ENCODE measurements at places on chromosomes 2 and 18.

GRCh38 chr2:54226260-54226659 is 29.8 kb downstream of the TSPYL6 start:
- DNase-seq: no peak

DNA sequence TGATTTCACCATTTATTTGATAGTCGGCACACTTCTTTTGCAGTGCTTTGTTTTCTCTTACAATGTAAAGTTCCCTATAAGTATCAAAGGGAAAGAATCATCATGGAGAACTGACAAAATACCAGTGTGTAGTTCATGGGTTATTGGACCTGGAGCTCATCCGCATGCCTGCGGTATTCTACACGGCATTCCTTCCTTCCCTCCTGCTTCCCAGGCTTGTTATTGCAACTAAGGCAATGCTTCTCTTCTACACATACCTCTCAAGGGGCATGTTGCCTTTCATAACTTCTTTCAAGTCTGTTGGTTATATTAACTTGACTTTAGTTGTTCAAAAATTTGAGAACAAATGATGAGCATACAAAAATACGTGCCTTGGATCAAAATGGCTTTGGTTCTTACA is 24.3 kb upstream of the FAP start:
- DNase-seq: no peak

GRCh38 chr2:13056259-13056843 is 339.6 kb downstream of the TRIB2 start:
- DNase-seq: no peak

- no peak for DNase-seq
Measured at GRCh38 chr2:69619725-69620124, 23.8 kb downstream of the AAK1 start.

DNA sequence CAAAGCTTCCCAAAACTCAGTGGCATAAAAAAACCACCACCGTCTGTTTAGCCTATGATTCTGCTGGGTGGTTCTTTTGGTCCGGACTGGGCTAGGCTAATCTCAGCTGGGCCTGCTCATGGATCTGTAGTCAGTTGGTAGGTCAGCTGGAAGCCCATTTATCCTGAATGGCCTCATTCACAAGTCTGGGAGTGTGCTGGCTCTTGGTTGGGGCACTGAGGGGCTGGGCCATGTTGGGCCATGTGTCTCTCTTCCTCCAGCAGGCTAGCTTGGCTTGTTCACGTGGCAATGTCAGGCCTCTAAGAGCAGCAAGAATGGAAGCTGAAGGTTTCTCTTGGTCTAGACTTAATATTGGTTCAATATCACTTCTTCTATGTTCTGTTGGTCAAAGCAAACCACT is 95.7 kb upstream of the HS6ST1 start:
- DNase-seq: no peak

DNA sequence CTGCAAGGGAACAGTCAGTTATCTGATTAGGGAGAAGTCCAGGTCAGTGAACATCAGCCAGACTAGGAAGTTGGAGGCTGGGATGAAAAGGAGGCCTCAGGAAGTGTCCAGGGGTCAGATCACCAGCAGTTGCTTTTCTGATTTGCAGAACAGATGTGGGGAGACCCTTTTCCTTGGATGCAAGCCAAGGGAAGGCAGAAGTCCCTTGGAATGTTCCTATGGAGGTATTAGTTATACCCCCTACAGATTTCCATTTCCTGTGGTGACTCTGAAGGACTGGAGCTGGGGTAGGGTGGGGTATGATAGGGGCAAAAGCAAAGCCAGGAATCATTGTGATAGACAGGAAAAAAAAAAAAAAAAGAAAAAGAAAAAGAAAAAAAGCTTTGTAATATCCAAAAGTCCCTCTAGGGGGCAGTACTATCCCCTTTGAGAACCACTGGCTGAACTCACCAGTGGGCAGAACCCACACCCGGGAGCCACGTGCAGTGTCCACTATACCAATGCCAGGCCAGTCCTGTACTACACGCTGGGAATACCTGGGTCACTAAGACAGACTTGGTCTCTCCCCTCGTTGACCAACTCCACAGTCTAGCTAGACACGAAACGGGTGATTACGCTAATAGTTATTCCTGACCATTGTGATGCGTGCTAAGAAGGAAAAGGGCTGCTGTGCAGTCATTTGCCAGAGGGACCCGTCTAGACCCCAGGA is 7.4 kb downstream of the DYSF start:
- DNase-seq: no peak

- no peak for DNase-seq
Measured at GRCh38 chr18:35750929-35751328, 169.4 kb downstream of the GALNT1 start.

- no peak for DNase-seq
Measured at GRCh38 chr18:8988260-8988871, 114.1 kb upstream of the NDUFV2 start.

- no peak for DNase-seq
Measured at GRCh38 chr2:235944591-235944990, 223.6 kb downstream of the GBX2 start.

DNA sequence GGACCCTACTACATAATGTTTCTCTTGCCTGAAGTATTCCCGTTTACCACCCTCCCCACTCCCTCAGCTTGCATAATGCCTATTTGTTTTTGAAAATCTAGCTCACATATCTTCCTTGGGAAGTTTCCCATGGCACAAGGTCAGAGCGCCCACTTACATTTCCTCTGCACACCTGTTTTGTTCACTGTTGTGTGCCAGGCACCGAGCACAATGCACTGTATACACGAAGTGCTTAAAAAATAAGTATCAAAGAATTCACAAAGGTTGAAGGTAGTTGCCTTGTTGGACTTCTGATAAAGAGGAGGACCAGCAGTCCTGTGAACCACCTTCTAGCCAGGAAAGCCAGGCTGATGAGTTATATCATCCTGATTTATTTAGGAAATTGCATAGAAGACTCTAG is 16.8 kb upstream of the RHOB start:
- DNase-seq: no peak

DNA sequence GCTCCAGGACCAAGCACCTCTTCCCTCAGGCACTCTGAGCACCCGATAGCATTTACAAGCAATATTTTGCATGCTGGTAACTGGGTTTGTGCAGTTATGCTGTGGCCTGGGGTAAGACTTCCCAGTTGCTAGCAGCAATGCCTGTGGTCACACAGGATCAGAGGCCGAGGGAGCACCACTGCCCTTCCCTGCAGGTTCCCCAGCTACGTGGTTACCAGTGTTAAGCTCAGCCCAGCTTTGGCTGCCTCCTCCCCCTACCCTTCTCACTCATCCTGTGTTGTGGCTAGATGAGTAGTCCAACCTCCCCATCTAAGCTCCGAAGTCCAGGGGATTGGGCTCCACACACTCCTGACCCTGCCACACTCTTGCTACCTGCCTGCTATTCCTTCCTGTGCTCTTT is 141.1 kb downstream of the CELF4 start:
- DNase-seq: no peak

GRCh38 chr2:134593519-134593918 is 125.3 kb downstream of the TMEM163 start:
- no peak for DNase-seq

GRCh38 chr2:8656160-8656641 is 25.7 kb upstream of the ID2 start:
- DNase-seq: no peak

DNA sequence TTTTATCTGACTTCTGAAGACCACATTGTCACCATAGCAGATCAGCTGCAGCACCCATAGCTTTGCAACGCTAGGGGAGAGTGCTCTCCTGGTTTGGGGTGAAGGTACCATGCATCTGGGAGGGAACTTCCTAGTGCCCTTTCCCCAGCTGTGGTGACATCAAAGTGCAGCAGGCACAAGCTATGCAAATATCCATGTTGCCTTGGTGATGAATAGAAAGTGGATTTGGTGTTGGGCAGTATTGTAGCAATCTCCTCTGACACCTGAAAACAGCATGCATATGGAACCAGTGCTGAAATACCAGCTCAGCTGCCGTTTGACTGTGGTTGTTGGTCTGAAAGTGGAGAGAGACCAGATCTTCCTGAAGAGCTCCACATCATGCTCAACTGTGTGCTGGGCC is 37.1 kb downstream of the BCL2L11 start:
- DNase-seq: no peak

GRCh38 chr2:167966937-167967913 is 280.2 kb downstream of the STK39 start:
- no peak for DNase-seq

- DNase-seq: no peak
Measured at GRCh38 chr18:57923611-57924010, 120.4 kb upstream of the NEDD4L start.

DNA sequence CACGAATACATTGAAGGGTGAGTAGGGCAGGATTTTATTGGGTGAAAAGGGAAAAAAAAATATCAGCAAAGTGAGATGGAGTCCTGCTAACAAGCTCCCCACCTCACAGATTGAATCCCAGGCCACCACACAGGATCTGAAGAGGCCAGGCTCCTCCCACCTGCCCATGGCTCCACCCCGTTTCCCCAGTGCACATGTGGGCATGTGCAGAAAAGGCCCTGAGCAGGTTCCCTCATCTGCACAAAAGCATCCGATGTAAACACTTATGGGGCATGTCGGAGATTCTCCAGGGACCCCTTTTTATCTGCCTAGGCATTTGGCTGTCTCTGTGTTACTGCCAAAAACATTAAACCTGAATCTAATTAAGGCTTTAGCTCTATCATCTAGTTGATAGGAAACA is 35.2 kb downstream of the SKA1 start:
- no peak for DNase-seq

DNA sequence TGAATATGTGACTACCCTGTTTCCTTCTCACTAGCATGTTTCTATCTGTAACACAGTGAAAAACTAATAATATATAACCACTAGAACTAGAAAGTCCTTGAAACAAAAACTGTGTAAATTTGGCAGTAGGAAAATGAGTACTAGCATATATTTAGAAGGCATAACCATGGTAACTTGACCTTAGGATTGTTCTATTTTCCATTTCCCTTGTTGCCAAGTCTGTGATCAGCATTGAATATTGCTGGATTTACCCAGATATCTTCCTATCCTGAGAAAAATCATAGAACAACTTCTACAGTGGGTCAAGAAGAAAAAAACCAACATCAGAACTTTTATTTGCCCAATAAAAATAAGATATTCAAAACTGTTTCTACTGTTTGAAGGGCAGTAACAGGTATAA is 563.9 kb upstream of the NRXN1 start:
- DNase-seq: no peak

DNA sequence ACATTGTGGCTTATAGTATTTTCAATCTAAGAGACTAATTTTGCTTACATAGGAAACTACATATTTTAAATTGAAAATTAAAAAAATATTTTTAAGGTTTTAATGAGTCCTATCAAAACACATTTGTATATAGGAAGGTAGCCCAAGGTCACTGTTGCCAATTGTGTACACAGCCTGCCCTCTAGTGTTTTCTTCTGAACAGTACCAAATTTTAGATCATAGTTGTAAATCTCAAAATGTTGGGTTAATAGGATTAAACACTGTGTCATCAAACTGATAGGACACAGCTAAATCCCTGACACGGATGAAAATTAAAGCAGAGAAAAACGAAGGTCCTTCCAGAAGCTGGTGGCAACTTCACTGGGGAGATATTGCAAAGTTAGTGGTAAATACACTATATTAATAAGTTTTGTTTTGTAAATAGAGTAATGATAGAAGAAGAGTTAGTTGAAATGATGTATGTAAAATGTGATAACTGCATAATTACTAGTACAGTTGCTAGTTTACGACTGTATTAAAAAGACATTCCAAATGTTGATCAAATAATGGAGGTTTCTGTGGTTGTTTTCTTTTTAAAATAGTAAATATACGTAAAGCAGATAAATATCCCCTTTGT is 19.7 kb downstream of the CLUL1 start:
- DNase-seq: no peak

- no peak for DNase-seq
Measured at GRCh38 chr2:101860157-101860556, 131.6 kb upstream of the IL1R2 start.

- no peak for DNase-seq
Measured at GRCh38 chr2:42809131-42809818, 16.9 kb upstream of the HAAO start.

DNA sequence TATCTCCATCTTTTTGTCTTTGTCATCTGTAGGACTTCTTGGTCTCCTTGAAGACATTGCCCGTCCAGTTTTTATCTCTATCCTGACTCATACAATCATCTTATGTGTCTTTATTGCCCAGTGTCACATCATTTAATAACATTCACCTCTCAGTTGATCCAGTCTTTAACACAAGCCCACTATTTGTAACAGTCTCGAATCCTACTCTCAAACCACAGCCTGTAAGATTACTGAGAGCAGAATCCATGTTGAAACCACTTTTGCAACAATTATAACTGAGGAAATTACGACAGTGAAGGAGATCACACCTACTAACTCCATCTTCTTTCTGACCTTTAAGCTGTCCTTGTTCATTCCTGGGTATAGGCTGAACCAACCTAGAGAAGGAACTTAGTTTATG is 1206.0 kb upstream of the ZEB2 start:
- DNase-seq: no peak

- no peak for DNase-seq
Measured at GRCh38 chr2:44612276-44612675, 250.5 kb downstream of the CAMKMT start.

- DNase-seq: no peak
Measured at GRCh38 chr2:219293736-219294231, 14.6 kb downstream of the DNAJB2 start.

DNA sequence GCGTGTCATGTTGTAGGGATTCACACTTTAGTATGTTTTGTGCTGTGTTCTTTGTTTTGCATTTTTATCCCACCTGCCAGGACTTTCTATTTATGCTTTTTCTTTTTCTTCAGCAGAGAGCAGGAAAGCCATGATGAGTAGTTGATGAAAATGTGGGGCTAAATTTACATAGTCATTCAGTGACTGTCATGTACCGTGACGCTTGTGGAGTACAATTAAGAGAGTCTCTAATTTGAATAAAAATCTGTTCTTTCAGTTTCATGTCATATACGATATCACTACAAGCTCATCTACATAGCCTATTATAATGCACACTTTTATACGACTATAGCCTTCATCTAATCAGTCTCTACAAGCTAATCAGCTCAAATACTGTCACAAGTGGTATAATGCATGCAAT is 112.7 kb upstream of the SPATS2L start:
- no peak for DNase-seq

GRCh38 chr2:121018136-121019061 is 266.6 kb downstream of the TFCP2L1 start:
- DNase-seq: peak; percentile 33

DNA sequence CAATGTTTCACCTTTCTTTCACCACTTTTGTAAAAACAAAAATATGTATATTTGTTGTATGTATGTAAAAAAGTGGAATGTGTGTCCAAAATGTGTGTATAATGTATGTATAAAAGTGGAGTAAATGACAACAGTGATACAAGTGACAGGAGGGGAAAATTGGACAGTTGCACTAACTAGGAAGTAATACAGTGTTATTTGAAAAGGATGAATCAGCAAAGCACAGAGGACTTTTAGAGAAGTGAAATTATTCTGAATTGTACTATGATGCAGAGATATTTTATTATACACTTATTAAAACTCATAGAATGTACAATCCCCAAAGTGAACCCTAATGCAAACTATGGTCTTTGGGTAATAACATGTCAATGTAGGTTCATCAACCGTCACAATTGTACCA is 331.3 kb upstream of the CNTNAP5 start:
- no peak for DNase-seq
